ENCODE measurements at places on chromosomes 6 and 20.

GRCh38 chr20:34407962-34408474 is 44.9 kb downstream of the ITCH start:
- no peak for DNase-seq

DNA sequence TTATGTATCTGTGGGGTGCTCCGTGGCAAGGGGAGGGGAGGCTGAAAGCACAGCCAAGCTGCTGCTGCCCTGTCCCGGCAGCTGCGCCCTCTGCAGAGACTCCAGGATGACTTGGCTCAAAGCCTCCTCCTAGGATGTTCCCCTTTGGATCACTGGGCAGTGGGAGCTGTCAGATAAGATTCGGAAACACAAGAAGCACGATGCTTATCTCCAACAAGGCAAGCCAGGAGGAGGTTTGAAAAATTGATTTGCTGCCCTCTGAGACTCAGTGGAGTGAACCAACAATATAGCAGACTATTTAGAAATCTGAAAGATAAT is 776.4 kb downstream of the C6orf118 start:
- no peak for DNase-seq

GRCh38 chr6:65700561-65700960 is 6.5 kb downstream of the EYS start:
- DNase-seq: no peak

GRCh38 chr20:878511-879307 is 37.4 kb downstream of the ANGPT4 start:
- peak; percentile 20 for DNase-seq

GRCh38 chr6:4781426-4781825 is 5.2 kb downstream of the CDYL start:
- no peak for DNase-seq

GRCh38 chr6:53718597-53719460 is 53.3 kb upstream of the KLHL31 start:
- no peak for DNase-seq

GRCh38 chr6:46175976-46176375 is 5.2 kb upstream of the ENPP5 start:
- DNase-seq: no peak

DNA sequence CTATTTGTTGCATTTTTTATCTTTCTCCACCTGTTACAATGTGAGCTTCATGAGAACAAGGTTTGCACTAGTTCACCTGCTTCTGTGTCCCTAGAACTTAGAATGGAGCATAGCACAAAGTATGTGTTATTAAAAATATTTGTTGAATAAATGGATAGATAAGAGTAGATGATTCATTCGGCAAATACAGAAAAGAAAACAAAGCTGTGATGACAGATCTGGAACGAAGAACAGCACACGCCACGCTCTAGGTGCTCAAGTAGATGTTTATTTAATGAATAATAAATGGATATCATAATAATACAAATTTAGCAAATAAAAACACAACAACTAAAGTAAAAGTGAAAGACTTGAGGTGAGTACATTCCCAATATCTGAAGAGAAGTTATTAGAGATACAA is 273.1 kb downstream of the HAO1 start:
- DNase-seq: no peak

- DNase-seq: peak; percentile 67
Measured at GRCh38 chr20:47150403-47151152, 205.9 kb downstream of the ZMYND8 start.
